ENCODE measurements at places on chromosomes 13 and 19. TPM values are rescaled to one million over a fixed set of nuclear protein-coding genes. Genes with fewer than 3 reads are reported as not detected.

DNA sequence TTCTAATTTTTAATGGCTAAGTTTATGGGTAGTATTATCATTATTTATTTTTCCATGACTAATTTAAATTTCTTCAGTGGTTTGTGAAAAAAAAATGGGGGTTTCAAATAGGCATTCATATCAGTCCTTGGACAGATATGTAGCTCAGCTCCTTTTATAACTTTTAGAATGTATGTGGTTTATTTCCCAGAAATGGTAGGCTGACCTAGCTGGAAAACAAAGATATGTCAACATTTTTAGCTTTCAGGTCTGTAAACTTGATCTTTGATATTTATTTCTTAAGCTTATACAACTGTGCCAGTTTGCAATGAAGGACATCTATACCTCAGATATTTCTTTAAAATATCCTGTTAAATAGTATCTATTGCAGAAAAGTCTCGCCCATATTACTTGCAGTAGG is 1815.5 kb downstream of the SLITRK5 start:
- H3K27me3 ChIP-seq, result no peaks in the 10 kb centered on the region
- no peaks in the 10 kb centered on the region for H3K36me3 ChIP-seq
- no peaks in the 10 kb centered on the region for H3K4me1 ChIP-seq
- H3K27ac ChIP-seq, result no peak overlapping the region
- H3K4me3 ChIP-seq, result no peak overlapping the region
- DNase-seq, result no peak

DNA sequence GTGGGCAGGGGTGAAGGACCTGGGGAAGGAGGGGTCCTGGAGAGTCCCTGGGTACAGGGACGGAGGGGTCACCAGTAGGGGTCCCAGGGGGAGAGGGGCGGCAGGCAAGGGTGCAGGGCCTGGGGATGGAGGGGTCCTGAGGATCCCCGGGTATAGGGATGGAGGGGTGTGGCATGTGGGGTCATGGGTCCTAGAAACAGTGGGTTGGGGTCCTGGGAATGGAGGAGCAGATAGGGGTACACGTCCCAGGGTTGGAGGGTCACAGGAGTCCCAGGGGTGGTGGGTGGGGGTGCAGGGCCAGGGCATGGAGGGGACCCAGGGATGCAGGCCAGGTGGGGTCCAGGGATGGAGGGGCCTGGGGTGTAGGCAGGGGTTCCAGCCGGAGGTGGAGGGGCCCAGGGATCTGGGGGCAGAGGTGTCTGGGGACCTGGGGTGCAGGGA is 1.4 kb downstream of the BTBD2 start:
- H3K27me3 ChIP-seq, result no peaks in the 10 kb centered on the region
- DNase-seq, result no peak
- peaks cover 16% of the 10 kb centered on the region for H3K4me1 ChIP-seq
- H3K27ac ChIP-seq, result peak overlapping the region; percentile 66

- no peaks in the 10 kb centered on the region for H3K27me3 ChIP-seq
- peaks cover 27% of the 10 kb centered on the region for H3K36me3 ChIP-seq
- H3K27ac ChIP-seq, result no peak overlapping the region
- no peak overlapping the region for H3K4me3 ChIP-seq
Measured at GRCh38 chr19:7997809-7998480, 7.5 kb downstream of the ELAVL1 start.

SPART gene
- total RNA-seq, result 83.1 TPM

GRCh38 chr13:111261326-111261725 is 59.1 kb upstream of the TEX29 start:
- H3K27me3 ChIP-seq, result no peaks in the 10 kb centered on the region
- no peak for DNase-seq
- no peaks in the 10 kb centered on the region for H3K4me1 ChIP-seq

CDADC1 gene
- total RNA-seq, result 9.4 TPM

- H3K4me1 ChIP-seq, result no peaks in the 10 kb centered on the region
- H3K36me3 ChIP-seq, result peaks cover 84% of the 10 kb centered on the region
- H3K27me3 ChIP-seq, result no peaks in the 10 kb centered on the region
- H3K27ac ChIP-seq, result no peak overlapping the region
- no peak overlapping the region for H3K4me3 ChIP-seq
- no peak for DNase-seq
Measured at GRCh38 chr13:40931719-40932118, 87.4 kb downstream of the ELF1 start.

DNA sequence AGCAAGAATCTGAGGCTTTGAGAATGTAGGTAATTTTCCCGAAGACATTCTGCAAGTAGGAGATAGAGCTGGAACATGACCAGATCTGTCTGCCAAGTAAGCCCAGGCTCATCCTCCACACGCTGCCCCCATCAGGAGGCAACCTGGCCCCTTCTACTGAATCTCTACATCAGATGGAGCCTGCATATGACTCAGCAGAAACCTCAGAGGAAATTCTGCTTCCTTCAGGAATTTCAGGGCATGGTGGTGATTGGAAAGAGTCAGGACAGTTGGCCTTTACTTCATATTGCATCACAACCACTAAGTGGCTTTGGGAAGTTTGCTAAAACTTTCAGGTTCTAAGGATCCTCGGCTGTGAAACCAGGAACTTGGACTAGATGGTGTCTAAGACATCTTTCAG is 85.2 kb downstream of the LRRC63 start:
- DNase-seq, result peak; percentile 85
- no peaks in the 10 kb centered on the region for H3K36me3 ChIP-seq
- no peaks in the 10 kb centered on the region for H3K27me3 ChIP-seq
- H3K27ac ChIP-seq, result peak overlapping the region; percentile 95
- peaks cover 21% of the 10 kb centered on the region for H3K4me1 ChIP-seq

GRCh38 chr13:103164251-103164650 is 98.0 kb upstream of the SLC10A2 start:
- H3K27me3 ChIP-seq, result no peaks in the 10 kb centered on the region
- no peaks in the 10 kb centered on the region for H3K4me1 ChIP-seq
- no peak for DNase-seq
- H3K27ac ChIP-seq, result no peak overlapping the region
- H3K36me3 ChIP-seq, result no peaks in the 10 kb centered on the region

DNA sequence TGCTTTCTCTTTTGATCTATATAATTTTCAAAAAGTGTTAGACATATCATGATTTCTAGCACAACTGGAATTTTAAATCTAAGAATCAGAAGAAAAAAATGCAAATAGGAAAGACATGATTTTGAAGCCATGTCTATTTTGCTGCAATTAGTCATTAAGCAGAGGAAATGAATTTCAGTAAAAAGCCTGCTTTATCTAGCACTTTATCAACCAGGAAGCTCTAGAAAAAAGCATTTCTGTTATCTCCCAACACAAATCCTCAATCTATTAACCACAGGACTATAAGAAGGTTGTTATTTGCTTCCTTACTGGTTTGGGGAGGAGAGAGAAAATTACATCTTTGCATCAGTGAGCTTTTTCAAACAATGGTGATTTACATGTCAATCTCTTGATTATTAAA is 716.7 kb downstream of the DIAPH3 start:
- no peak overlapping the region for H3K4me3 ChIP-seq
- H3K36me3 ChIP-seq, result no peaks in the 10 kb centered on the region
- no peak for DNase-seq

DNA sequence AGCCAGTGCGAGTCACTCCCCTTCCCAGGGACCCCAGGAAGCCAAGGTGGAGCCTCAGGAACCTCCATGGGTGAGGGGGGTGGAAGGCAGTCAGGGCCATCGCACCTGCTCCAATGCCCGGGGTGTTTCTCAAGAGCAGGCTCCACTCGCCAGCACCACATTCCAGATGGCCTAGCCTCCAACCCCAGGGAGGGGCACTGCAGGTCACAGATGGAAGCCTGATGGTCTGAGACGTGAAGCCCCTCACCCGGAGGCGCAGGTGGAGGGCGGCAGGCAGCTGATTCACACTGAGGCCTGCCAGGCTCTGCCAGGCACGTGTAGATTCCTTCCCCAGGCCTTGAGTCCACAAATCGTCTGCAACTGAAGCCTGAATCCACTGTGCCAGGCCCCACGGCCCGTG is 23.0 kb upstream of the ISYNA1 start:
- H3K4me1 ChIP-seq, result peaks cover 32% of the 10 kb centered on the region
- H3K36me3 ChIP-seq, result peaks cover 70% of the 10 kb centered on the region
- no peak overlapping the region for H3K4me3 ChIP-seq
- H3K27me3 ChIP-seq, result no peaks in the 10 kb centered on the region
- DNase-seq, result peak; percentile 40

DNA sequence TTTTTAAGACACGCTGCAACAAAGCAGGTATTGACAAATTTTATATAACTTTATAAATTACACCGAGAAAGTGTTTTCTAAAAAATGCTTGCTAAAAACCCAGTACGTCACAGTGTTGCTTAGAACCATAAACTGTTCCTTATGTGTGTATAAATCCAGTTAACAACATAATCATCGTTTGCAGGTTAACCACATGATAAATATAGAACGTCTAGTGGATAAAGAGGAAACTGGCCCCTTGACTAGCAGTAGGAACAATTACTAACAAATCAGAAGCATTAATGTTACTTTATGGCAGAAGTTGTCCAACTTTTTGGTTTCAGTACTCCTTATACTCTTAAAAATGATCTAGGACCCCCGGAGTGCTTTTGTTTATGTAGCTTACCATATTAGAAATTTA is 1.2 kb downstream of the BRCA2 start:
- peak overlapping the region; percentile 90 for H3K4me3 ChIP-seq
- H3K4me1 ChIP-seq, result no peaks in the 10 kb centered on the region
- no peak for DNase-seq
- H3K27ac ChIP-seq, result peak overlapping the region; percentile 98
- no peaks in the 10 kb centered on the region for H3K36me3 ChIP-seq
- no peaks in the 10 kb centered on the region for H3K27me3 ChIP-seq

MTUS2 gene
- total RNA-seq, result not detected

SIGLEC10 gene
- total RNA-seq, result not detected

GRCh38 chr19:45790942-45791341 is 1.7 kb downstream of the DMWD start:
- H3K27me3 ChIP-seq, result no peaks in the 10 kb centered on the region
- no peak overlapping the region for H3K27ac ChIP-seq
- no peak for DNase-seq
- H3K4me3 ChIP-seq, result peak overlapping the region; percentile 78
- peaks cover 38% of the 10 kb centered on the region for H3K36me3 ChIP-seq

KCNJ14 gene
- total RNA-seq, result 2.7 TPM

DNA sequence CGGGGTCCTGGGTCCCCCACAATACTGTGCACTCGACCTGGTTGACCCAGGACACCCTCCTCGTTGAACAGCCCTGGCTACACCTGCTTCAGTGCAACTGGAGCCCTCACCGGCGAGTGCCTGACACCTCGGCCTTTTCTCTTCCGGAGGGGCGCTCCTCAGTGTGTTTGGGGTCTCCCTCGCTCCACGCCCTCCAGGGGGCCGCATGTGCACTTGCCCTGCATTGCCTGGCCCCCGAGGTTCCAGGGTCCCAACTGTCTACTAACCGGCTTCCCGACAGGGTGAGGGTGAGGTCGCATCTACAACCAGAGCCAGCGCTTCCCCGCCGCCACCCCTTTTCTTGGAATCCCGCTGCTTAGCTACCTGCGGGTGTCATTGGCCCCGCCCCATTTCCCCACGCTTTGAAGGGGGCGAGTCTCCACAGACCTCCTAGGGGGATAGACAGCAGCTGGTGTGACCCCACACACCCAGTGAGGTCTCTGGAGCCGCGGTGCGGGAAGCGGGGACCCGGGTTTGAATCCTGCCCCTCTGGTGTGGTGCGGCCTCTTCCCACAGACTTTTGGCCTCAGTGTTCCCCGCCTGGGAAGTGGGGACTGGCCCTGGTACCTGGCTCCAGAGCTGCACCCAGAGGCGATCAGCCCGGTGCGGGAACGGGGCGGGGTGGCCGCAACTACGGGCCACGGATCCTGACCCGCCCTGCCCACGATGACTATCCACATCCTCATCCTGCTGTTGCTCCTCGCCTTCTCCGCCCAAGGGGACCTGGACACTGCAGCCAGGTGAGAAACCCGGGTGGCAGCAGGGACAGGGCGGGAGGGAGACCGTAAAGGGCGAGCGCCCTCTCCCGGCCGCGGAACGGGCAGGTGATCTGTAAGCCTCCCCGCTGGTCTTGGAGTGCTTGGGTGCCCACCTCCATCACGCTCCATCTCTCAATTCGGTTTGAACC is at the start of gene ADM5:
Gene ADM5, plus strand, starts transcription at position 462 of the 946 bp plus-strand sequence. Its CDS starts 244 bp downstream, at position 706.
- DNase-seq, result no peak
- H3K27me3 ChIP-seq, result no peaks in the 10 kb centered on the region
- H3K4me1 ChIP-seq, result peaks cover 14% of the 10 kb centered on the region
- peaks cover 46% of the 10 kb centered on the region for H3K36me3 ChIP-seq

DNA sequence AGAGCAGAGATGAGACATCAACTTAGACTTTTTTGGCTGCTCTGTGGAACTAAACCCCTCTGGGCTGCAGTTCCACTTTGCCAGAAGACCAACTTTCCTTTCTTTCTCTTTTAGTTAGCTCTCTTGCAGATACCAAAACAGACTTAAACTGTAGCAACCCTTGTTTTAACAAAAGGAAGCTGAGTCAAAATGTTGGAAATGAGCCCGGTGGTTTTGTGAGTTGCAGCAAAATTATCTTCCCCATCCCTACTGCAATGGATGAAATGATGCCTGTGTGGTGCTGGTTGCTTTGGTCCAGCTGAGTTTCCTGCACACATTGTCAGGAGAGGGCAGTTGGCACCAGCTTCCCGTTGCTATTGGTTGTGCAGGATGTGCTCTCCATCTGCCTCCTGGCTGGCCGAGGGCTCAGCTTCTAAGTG is 115.3 kb downstream of the LRCH1 start:
- H3K4me1 ChIP-seq, result peaks cover 11% of the 10 kb centered on the region
- H3K4me3 ChIP-seq, result no peak overlapping the region
- no peak overlapping the region for H3K27ac ChIP-seq
- no peaks in the 10 kb centered on the region for H3K27me3 ChIP-seq
- peak; percentile 78 for DNase-seq

BEST2 gene
- total RNA-seq, result 0.70 TPM

TTC9B gene
- total RNA-seq, result not detected

DNA sequence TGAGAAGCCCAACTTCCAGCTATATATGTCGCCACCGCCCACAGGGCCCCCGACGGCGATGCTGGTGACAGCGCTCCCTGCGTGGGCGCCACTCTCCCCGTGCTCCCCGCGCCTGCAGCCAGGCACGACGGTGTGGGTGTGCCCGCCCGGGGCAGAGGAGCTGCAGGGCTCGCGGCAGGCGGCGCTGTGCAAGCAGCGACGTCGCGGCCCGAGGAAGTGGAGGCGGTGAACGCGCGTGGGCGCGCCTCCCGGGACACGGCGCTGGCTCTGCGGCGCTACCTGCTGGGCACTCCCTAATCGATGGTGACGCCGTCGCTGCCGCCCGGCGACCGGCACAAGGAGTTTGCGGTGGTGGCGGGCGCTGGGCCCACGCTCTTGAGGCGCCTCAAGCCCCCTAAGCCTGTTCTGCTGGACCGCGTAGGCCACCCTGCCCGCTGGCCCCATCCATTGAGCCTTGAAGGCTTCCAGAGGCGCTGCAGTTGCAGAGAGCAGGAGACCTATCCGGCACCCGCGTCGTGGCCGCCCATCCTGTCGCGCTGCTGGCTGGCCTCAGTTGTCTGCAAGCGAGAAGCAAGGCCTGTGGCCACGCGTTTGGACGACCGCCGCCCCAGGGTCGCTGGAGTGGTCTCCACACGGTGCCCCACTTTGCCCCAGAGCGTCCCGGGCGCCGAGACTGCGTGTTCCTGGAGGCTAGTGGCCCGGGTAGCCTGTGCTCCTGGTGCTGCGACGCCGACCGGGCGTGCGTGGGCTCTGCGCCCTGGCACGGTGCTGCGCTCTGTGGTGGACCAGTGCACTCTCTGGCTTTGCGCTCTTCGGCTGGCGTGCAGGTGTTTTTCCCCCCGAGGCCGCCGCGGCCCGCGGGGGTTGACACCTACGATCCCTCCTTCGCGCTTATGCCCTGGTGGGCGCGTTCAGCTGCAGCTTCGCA is 23.1 kb downstream of the LRFN3 start:
- H3K27ac ChIP-seq, result no peak overlapping the region
- H3K36me3 ChIP-seq, result no peaks in the 10 kb centered on the region
- no peak for DNase-seq

Data from MCF 10A (cell line).